ENCODE measurements at places on chromosomes 4 and X. TPM values are rescaled to one million over a fixed set of nuclear protein-coding genes. Genes with fewer than 3 reads are reported as not detected.

GRCh38 chrX:154348114-154348531 is 26.3 kb downstream of the FLNA start:
- H3K4me1 ChIP-seq: peaks cover 33% of the 10 kb centered on the region
- no peaks in the 10 kb centered on the region for H3K27me3 ChIP-seq
- H3K36me3 ChIP-seq: peaks cover 47% of the 10 kb centered on the region

DNA sequence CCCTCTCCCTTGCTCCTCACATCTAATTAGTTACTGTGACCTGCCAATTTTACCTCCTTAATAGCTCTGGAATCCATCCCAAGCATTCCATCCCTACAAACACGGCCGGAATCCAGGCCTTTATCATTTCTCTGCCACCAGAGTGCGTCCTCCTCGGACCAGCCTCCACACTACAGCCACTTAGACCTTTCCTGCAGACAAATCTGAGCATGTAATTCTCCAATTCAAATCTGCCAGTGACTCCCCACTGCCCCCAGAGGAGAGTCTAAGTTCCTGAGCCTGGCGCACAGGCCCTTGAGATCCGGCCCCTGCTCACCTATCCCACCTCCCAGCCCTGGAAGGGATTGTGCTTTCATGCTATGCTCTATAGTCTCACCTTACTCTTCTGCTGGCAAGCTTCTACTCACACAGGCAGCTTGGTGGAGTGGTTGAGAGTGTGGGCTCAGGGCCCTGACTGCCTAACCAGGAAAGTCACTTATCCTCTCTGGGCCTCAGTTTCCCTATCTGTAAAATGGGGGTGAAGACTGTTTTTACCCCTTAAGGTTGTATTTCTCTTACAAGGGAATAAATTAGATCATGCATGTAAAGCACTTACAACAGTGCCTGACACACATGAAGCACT is 31.2 kb downstream of the PJA1 start:
- H3K27me3 ChIP-seq: no peaks in the 10 kb centered on the region
- no peak overlapping the region for H3K4me3 ChIP-seq
- no peaks in the 10 kb centered on the region for H3K36me3 ChIP-seq
- H3K4me1 ChIP-seq: no peaks in the 10 kb centered on the region
- no peak for DNase-seq
- H3K27ac ChIP-seq: no peak overlapping the region

DNA sequence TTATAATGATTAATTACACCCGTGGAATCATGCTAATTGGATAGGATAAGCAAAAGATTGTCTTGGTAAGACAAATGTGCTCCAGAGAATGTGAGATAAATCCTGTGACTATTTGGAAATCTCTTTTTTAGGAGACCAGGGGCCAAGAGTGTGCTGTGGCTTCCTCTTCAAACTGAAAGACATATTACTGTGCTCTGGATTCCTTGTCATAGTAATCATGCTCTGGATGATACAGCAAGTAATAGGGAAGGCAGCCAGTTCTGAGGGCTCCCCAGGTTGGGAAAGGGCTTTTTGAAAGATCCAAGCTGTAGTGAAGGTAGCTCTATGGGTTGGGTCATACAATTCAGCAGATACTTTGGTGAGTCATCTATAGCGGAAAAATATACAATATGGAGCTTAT is 600.5 kb downstream of the PCDH18 start:
- H3K27me3 ChIP-seq: no peaks in the 10 kb centered on the region
- H3K36me3 ChIP-seq: no peaks in the 10 kb centered on the region
- H3K27ac ChIP-seq: no peak overlapping the region
- DNase-seq: no peak

DNA sequence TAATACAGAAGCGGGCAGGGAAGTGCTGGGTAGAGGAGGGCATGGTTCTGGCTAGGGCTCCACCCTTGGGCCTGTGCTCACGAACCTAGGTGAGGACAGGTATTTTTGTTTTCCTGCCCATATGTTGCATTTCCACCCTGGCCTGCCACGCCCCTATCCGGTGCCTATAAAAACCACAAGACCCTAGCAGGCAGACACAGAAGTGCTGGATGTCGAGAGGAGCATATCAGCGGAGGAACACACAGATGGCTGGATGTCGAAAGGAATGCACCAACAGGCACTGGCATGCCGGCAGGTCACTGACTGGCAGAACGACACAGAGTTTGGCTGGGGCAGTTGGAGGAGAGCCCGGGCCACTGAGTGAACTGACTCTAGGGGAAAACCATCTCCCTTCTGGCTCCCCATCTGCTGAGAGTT is 316.6 kb upstream of the BOD1L1 start:
- H3K27ac ChIP-seq: no peak overlapping the region
- DNase-seq: no peak
- H3K36me3 ChIP-seq: no peaks in the 10 kb centered on the region
- H3K27me3 ChIP-seq: no peaks in the 10 kb centered on the region

GRCh38 chrX:9393571-9393970 is 71.3 kb upstream of the TBL1X start:
- H3K27me3 ChIP-seq: no peaks in the 10 kb centered on the region
- no peaks in the 10 kb centered on the region for H3K36me3 ChIP-seq
- H3K27ac ChIP-seq: no peak overlapping the region
- DNase-seq: no peak

UGT2B10 gene
- total RNA-seq: not detected

IL13RA1 gene
- 3.1 TPM for total RNA-seq

HPRT1 gene
- 17.3 TPM for total RNA-seq

Measured in naive thymus-derived CD4-positive, alpha-beta T cell (primary cell).